ENCODE measurements at places on chromosomes 2 and 18. TPM values are rescaled to one million over a fixed set of nuclear protein-coding genes. Genes with fewer than 3 reads are reported as not detected.

UGT1A10 gene
- not detected for total RNA-seq

FARSB gene
- 17.7 TPM for total RNA-seq

SKOR2 gene
- not detected for total RNA-seq

CRYGC gene
- total RNA-seq = not detected

GAL3ST2 gene
- total RNA-seq = not detected

TAF1B gene
- 9.0 TPM for total RNA-seq

DPP10 gene
- total RNA-seq = not detected

CNRIP1 gene
- 37.7 TPM for total RNA-seq

INHA gene
- 0.11 TPM for total RNA-seq

DNA sequence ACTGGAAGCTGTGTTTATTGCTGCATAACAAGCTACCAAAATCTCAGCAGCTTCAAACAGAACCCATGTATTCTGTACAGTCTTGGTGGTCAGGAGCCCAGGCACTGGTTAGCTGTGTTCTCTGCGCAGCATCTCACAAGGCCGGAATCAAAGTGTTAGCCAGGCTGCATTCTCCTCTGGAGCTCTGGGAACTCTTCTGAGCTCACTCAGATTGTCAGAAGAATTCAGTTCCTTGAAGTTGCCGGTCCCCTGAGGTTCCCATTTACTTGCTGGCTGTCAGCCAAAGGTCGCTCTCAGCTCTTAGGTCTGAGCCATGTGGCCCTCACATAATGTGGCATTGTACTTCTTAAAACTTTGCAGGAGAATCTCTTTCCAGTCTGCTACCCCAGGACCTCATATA, 123.6 kb upstream of the SMIM21 start:
- no peak overlapping the region for H3K4me3 ChIP-seq
- no peak overlapping the region for H3K27ac ChIP-seq
- peaks cover 46% of the 10 kb centered on the region for H3K27me3 ChIP-seq
- DNase-seq = no peak

- no peaks in the 10 kb centered on the region for H3K36me3 ChIP-seq
- H3K27me3 ChIP-seq = no peaks in the 10 kb centered on the region
- H3K4me3 ChIP-seq = no peak overlapping the region
- H3K27ac ChIP-seq = peak overlapping the region; percentile 19
- DNase-seq = no peak
- peaks cover 16% of the 10 kb centered on the region for H3K4me1 ChIP-seq
These were observed 98.9 kb downstream of the PHLPP1 start for GRCh38 chr18:62814132-62814759.

GRCh38 chr2:54429811-54430551, 26.1 kb upstream of the SPTBN1 start:
- no peaks in the 10 kb centered on the region for H3K36me3 ChIP-seq
- no peak overlapping the region for H3K4me3 ChIP-seq
- DNase-seq = no peak
- H3K4me1 ChIP-seq = peaks cover 22% of the 10 kb centered on the region

DNA sequence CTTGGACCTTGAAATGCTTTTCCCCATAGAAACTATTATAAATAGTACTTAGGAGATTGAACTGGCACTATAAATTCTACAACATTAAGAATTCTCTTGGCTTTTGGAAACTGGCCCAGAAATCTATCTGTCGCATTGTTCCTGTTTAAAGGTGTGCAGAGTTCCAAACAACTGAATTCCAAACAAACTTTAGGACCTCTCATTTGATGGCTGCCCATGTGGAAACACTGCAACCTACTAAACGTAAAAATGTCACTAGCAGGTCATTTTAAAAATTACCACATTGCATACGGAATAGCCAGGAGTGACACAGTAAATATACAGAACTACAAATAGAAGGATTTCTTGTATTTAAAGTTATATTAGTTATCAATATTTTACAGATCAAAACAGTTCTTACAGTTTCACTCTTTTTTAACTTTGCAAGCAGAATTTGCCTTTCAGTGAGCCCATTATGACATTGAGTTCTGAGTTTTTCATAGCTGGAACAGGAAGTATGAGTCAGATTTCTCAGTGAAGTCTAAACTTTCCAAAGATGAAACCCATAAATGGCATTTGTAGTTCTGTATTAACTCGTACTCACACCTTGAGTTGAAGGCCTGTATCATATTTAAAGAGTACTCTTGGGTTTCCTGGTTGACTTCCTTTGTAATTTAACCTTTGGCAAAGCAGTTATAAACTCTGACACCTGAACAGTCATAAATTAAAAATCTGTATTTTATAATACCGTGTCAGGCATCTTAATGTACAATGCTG, 142.3 kb upstream of the BOD1L2 start:
- H3K4me1 ChIP-seq = peaks cover 28% of the 10 kb centered on the region
- peak; percentile 75 for DNase-seq
- no peak overlapping the region for H3K27ac ChIP-seq
- H3K4me3 ChIP-seq = no peak overlapping the region

- peaks cover 13% of the 10 kb centered on the region for H3K4me1 ChIP-seq
- H3K27ac ChIP-seq = no peak overlapping the region
- DNase-seq = no peak
- H3K36me3 ChIP-seq = no peaks in the 10 kb centered on the region
- H3K4me3 ChIP-seq = no peak overlapping the region
These were observed 635.8 kb downstream of the RNF144A start for GRCh38 chr2:7552825-7553570.

- H3K27ac ChIP-seq = peak overlapping the region; percentile 85
- 0 out of 2 replicates have a peak, but pooled peaks cover 3% of the 10 kb centered on the region for H3K36me3 ChIP-seq
- DNase-seq = peak; percentile 93
- H3K27me3 ChIP-seq = no peaks in the 10 kb centered on the region
These were observed 264.3 kb upstream of the RASGRP3 start for GRCh38 chr2:33212151-33212550.

GRCh38 chr18:33532978-33533377, 45.0 kb upstream of the ASXL3 start:
- H3K27me3 ChIP-seq = no peaks in the 10 kb centered on the region
- H3K36me3 ChIP-seq = no peaks in the 10 kb centered on the region
- no peaks in the 10 kb centered on the region for H3K4me1 ChIP-seq
- H3K4me3 ChIP-seq = no peak overlapping the region
- no peak for DNase-seq

DNA sequence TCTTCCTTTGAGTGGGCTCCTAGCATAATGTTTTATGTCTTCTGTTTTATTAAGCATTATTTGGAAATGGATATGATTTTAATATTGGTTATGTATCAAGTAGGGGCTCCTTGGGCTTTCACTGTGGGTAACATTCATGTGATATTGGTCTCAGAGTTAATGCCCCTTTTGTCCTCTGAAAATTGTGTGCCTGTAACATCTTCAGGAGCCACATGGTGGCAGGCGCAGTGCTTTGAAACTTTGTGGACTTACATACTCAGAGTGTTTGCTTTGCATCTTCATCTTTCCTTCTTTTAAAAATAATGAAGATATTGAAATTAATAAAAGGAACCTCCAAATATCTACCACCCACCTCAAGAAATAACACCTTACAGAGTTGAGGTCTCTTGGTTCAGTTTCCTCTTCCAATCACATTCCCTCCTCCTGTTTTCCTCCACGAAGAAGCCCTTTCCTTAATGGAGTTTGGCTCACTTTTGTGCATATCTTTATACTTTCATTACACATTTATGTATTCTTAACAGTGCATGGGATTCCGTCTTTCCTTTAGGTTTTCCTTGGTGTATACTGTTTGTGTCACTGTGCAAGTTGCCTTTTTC, 73.5 kb downstream of the LIMS1 start:
- no peak overlapping the region for H3K27ac ChIP-seq
- H3K4me1 ChIP-seq = peaks cover 9% of the 10 kb centered on the region
- DNase-seq = peak; percentile 62
- no peak overlapping the region for H3K4me3 ChIP-seq
- H3K36me3 ChIP-seq = no peaks in the 10 kb centered on the region

- H3K27me3 ChIP-seq = no peaks in the 10 kb centered on the region
- no peaks in the 10 kb centered on the region for H3K36me3 ChIP-seq
- DNase-seq = no peak
- peaks cover 15% of the 10 kb centered on the region for H3K4me1 ChIP-seq
- no peak overlapping the region for H3K4me3 ChIP-seq
- no peak overlapping the region for H3K27ac ChIP-seq
These were observed 184.8 kb downstream of the PRKCE start for GRCh38 chr2:45836316-45836715.

DNA sequence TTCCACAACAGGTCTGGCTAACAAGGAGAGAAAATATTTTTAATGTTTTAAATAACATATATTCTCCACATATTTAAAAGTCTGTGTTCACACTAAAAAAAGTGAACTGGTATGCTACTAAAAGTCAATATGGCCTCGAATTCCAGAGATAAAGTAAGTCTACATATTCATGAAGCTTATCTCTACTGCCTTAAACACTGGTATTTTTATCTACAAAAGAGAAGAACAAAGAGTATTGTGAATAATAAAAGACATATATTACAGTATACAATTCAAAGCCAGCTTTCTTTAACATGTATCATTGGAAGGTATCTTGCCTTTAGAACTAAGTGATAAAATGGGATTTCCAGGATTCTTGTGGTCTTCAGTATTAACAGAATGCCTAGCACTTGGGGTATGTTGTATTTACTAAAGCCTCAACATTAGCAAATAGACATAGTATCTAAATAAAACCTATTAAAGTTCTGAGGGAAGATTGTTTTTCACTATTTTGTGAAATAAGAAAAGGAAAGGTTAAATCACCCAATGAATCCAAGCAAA, 302.8 kb upstream of the CCDC68 start:
- H3K36me3 ChIP-seq = peaks cover 18% of the 10 kb centered on the region
- no peak overlapping the region for H3K4me3 ChIP-seq
- H3K27ac ChIP-seq = no peak overlapping the region
- H3K27me3 ChIP-seq = no peaks in the 10 kb centered on the region

- H3K4me3 ChIP-seq = no peak overlapping the region
- H3K4me1 ChIP-seq = no peaks in the 10 kb centered on the region
- no peak overlapping the region for H3K27ac ChIP-seq
- H3K36me3 ChIP-seq = no peaks in the 10 kb centered on the region
- H3K27me3 ChIP-seq = no peaks in the 10 kb centered on the region
- no peak for DNase-seq
These were observed 239.2 kb upstream of the CWC22 start for GRCh38 chr2:180246268-180246667.

GRCh38 chr2:30654404-30654803, 152.8 kb downstream of the CAPN13 start:
- no peaks in the 10 kb centered on the region for H3K36me3 ChIP-seq
- no peak overlapping the region for H3K4me3 ChIP-seq
- no peaks in the 10 kb centered on the region for H3K27me3 ChIP-seq
- H3K4me1 ChIP-seq = peaks cover 4% of the 10 kb centered on the region
- DNase-seq = no peak

GRCh38 chr2:55861733-55862132, 61.8 kb downstream of the EFEMP1 start:
- no peaks in the 10 kb centered on the region for H3K27me3 ChIP-seq
- H3K27ac ChIP-seq = peak overlapping the region; percentile 100
- H3K36me3 ChIP-seq = peaks cover 17% of the 10 kb centered on the region
- peak; percentile 50 for DNase-seq
- H3K4me3 ChIP-seq = peak overlapping the region; percentile 37

DNA sequence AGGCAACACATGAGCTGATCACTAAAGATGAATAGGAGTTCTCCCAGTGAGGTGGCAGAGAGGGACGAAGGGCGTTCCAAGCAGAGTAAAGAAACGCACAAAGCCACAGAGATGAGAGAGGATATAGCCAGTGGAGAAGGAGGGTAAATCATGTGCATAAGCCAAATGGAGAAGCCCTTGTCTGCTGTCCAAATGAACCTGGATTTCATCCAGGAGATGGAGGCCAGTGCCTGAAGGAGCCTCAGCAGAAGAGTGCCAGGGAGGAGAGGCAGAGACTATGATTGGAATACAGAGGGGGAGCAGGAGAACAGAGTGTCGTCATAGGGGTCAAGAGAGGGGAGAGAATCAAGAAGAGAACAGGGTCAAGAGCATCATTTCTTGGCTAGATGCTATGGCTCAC, 48.9 kb upstream of the STPG4 start:
- no peak for DNase-seq
- H3K27me3 ChIP-seq = no peaks in the 10 kb centered on the region
- no peak overlapping the region for H3K4me3 ChIP-seq
- peaks cover 41% of the 10 kb centered on the region for H3K4me1 ChIP-seq

DNA sequence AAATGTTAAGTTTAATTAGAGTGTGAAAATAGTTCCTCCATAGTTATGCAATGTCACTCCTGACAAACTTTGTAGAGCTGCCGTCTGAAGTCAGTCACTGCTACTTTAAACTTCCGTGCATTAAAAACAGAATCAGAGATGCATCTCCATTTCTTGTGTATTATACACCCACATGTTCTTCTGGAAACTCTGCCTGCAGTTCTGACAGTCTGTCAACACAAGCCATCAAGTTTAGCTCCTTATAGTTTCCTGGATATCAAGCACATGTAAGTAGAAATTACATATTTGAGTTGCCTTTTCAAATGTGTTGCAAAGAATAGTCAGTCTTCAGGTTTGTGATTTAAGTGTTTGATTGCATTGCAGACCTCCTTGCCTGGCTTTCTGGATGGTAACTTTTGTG, 184.3 kb downstream of the CTNNA2 start:
- H3K4me3 ChIP-seq = no peak overlapping the region
- H3K27me3 ChIP-seq = no peaks in the 10 kb centered on the region
- DNase-seq = no peak
- H3K36me3 ChIP-seq = no peaks in the 10 kb centered on the region
- H3K4me1 ChIP-seq = no peaks in the 10 kb centered on the region

DNA sequence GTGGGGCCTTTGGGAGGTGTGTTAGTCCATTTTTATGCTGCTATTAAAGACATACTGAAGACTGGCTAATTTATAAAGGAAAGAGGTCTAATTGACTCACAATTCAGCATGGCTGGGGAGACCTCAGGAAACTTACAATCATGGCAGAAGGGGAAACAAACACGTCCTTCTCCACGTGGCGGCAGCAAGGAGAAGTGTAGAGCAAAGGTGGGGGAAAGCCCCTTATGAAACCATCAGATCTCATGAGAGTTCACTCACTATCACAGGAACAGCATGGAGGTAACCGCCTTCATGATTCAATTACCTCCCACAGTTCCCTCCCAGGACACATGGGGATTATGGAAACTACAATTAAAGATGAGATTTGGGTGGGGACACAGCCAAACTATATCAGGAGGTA, 187.1 kb upstream of the OSR1 start:
- H3K27me3 ChIP-seq = no peaks in the 10 kb centered on the region
- no peak overlapping the region for H3K4me3 ChIP-seq
- no peak for DNase-seq
- no peaks in the 10 kb centered on the region for H3K36me3 ChIP-seq

DNA sequence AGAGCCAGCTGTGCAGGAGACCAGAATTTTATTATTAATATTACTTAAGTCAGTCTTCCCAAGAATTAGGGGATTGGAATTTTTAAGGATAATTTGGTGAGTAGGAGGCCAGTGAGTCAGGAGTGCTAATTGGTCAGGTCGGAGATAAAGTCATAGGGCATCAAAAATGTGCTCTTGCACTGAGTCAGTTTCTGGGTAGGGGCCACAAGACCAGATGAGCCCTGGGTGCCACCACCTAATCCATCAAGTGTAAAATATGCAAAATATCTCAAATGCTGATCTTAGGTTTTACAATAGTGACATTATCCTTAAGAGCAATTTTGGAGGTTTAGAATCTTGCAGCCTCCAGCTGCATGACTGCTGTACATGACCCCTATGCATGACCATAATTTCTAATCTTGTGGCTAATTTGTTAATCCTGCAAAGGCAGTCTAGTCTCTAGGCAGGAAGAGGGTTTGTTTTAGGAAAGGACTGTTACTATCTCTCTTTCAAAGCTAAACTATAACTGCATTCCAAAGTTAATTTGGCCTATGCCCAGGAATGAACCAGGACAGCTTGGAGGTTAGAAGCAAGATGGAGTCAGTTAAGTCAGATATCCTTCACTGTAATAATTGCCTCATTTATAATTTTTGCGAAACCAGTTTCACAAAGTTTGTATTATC, 215.9 kb downstream of the RNF152 start:
- peaks cover 11% of the 10 kb centered on the region for H3K4me1 ChIP-seq
- H3K4me3 ChIP-seq = no peak overlapping the region
- no peak overlapping the region for H3K27ac ChIP-seq
- DNase-seq = peak; percentile 32
- no peaks in the 10 kb centered on the region for H3K27me3 ChIP-seq

All from GM23248 (cell line).